Smooth muscle cell of the brain vasculature (primary cell): ENCODE measurements at places on chromosomes 5 and 9.

- no peak for DNase-seq
These were observed 7.3 kb downstream of the ATOX1 start for GRCh38 chr5:151751091-151751490.

- DNase-seq, result no peak
These were observed 4.9 kb upstream of the TBCA start for GRCh38 chr5:77781076-77781475.

DNA sequence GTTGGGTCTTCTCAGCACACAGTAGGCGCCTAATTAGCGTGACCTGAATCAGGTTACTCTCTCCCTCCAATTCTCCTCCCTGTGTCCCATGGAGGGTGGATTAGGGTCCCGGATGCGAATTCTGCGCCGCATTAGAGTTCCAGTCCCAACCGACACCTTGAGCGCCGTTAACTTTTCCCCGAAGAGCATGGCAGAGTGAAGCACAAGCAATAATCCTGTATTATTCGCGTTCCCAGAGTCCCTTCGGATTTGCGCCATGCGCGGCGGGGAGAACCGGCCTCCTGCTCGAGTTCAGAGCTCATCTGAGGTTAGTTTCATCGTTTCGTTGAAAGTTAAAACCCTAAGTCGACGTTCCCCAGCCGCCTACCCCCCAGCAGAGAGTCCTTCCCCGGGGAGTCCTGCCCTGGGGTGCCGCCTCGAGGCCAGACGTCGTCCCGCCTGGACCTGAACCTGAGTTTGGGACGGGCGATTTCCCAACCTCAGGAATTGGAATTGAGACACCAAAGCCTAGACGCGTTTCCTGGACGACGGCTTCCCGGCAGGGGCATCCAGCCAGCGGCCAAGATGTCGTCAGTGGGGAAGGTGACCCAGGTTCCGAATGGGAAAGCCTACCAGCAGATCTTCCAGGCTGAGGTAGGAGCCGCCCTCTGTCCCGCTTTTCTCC is at the start of gene CCDC180:
Gene CCDC180 (plus strand): TSS at position 160 of the 664 bp plus-strand sequence. CDS start 405 bp downstream, at position 565.
- no peak for DNase-seq

GRCh38 chr5:90949469-90950358 is 391.1 kb downstream of the ADGRV1 start:
- no peak for DNase-seq

- no peak for DNase-seq
These were observed 332.8 kb downstream of the MLLT3 start for GRCh38 chr9:20289423-20290010.

DNA sequence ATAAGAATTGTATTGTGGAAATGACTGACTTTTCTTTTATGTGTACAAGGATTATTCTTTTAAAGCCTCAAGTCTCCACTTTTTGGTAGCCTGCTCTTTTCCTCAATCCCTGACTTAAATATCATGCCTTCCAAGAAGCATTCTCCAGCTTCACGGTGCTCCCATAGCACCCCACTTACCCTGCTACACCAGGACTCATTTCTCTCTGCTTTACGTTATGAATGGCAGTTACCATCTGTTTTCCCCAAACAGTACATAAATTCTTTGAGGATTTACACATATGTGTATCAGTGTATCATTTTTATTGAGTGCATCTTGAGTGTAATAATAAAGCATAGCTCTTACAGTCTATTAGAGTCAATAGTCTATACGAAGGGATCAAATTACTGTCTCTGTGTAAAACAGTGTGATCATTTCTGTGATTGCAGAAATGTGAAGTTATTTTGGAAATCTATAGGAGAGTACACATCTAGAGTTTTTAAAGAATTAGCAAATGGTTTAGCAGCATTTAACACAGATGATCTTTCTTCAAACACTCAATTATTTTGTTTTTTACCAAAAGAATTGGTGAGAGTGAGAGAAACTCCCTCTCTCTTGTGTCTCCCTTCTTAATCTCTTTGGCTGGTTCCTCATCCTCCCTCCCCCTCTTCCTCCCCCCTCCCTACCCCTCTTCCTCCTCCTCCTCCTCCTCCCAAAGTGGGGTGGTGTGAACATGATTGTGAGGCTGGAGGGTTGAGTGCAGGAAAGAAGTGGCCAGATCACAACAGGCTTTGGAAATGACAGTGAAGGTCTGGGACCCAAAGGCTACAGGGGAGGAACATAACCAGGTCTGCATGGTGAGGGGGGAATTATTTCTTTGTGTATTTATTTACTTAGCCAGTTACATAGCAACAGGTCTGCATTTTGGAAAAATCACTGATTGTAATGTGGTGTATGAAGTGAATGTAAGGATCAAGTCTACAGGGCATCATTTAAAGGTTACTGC is 27.6 kb upstream of the ECM2 start:
- DNase-seq, result no peak

DNA sequence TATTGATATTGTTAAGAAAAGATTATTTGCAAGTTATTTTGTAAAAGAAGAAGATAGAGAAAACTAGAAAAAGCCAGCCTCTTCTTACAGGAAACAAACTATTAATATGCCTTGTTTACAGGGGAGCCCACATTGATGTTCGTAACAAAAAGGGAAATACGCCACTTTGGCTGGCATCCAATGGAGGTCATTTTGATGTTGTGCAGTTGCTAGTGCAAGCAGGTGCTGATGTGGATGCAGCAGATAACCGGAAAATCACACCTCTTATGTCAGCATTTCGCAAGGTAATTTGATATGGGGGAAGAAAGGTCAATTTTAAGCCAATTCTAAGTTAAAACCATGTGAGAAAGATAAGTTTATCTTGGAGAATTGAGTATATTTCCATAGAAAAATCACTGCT is 37.6 kb upstream of the EIF4EBP3 start:
- DNase-seq, result no peak

DNA sequence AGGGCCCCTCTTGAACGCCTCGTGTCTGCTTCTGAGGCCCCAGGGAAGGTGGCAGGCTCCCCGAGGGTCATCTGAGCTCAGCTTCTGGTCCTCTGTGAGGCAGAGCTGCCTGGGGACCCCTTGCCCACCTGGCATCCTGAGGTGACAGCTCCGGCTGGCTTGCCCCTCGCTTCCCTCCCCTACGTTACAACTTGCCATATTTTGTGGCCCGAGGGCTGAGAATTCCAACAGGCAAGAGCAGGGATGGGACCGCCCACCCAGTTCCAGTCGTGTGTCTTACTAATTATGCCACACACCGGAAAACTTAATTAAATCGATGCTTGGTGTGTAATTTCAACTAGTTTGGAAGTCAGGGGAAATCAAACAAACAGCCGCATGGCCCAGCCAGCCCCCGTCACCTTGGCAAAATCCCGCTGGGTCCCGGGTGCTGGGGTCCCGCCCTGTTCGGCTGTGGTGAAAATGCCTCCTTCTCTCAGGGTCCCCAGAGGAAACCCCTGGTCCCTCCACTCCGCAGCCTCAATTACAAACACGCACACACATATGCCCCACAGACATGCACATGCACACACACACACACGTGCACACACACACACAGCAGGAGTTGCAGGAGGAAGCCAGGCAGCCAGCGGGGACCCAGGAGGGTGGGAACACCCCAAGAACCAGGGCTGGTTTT is 221.0 kb upstream of the IER5L start:
- no peak for DNase-seq

GRCh38 chr5:42036379-42036778 is 111.3 kb downstream of the FBXO4 start:
- no peak for DNase-seq

GRCh38 chr9:92658611-92659010 is 11.3 kb downstream of the IPPK start:
- no peak for DNase-seq

GRCh38 chr5:173643964-173644363 is 27.5 kb upstream of the BOD1 start:
- no peak for DNase-seq

DNA sequence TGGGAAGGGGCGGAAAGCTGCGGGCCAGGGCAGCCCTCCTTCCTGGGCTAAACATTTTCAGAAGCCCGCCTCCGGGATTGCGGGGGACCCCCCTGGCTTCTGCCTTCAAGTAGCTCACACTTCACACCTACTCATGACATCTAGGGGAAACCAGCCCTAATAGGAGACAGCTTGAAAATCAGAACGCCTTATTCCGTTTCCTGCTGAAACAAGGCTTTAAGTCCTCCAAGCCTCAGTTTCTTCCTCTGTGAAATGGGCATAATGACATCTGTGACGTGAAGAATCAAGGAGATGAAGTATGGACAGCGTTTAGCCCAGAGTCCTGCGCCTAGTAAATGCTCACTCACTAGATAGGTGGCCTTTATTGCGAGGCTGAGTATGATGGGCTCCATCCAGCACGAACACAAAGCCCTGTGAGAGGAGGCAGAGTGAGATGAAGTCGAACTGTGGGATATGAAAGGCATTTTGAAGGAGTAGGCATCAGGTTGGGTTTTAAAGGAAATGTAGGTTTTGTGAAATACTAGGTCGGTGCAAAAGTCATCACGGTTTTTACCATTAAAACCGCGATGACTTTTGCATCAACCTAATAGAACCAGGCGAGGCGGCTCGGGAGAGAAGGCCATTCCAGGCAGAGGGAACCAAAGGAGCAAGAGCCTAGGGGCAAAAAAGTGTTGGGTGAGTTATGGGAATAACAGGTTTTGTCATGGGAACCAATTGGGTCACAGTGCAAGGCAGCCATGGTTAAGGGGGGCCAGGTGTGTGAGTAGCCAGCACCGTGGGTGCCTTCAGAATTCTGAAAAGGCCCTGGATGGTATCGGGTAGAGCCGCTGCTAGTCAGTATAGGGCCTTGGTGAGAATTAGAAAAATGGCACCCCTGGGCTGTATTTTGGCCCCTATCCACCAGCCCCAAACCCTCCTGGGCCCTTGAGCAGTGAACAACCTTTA is 1.0 kb upstream of the TSC1 start:
- DNase-seq, result no peak

DNA sequence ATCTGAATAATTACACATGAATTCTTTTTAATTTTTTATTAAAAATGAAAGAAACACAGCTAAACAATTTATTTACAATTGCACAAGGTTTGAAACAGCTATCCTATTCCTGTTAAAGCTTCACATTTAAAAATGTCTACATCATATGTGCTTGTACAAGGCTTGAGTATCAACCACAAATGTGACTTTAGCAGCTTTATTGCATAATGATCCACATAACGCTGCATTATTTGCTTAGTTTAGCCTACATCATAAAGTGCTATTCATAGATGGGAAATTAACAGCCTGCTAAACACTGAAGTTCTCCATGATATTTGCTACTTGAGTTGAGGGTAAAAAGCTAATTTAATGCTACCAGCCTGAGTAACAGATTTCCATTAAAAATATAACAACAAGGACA is 45.0 kb downstream of the TRIM36 start:
- DNase-seq, result no peak

DNA sequence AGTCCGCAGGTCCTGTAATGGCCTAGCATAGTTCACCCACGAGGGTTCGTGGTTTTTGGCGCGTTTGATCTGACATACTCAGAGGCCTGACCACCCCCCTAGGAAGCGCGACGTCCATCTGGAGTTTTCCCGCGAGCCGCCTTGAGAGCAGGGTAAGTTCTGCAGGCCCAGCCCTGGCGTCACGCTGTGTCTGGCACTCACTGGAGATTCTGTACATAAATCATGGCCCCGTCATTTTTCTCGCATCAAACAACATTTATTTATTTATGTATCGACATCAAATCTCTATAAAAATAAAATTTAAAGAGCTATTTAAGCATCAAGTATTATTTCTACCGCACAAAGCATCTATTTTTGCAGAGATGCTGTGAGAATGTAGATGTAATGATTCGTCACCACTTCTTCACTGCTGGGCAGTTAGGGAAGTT is 437 bp upstream of the TRIM41 start:
- no peak for DNase-seq

DNA sequence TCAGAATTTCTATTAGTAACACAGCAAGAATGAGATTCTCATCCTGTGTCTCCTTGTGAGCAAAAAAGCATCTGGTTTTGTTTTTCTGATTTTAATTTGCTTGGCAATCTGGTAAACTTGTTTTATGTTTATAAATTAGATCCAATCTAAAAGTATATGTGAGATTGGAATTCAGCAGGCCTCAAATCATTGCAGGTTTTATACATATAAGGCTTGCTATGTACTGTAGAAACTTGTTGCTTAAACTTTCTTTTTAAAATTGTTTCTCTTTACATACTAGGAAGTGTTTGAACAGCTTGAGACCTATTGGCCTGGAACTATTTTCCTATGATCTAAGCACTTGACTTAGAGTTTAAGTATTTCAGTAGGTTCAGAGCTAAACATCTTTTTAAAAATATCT is 1037.8 kb downstream of the NR2F1-AS1 start:
- no peak for DNase-seq

DNA sequence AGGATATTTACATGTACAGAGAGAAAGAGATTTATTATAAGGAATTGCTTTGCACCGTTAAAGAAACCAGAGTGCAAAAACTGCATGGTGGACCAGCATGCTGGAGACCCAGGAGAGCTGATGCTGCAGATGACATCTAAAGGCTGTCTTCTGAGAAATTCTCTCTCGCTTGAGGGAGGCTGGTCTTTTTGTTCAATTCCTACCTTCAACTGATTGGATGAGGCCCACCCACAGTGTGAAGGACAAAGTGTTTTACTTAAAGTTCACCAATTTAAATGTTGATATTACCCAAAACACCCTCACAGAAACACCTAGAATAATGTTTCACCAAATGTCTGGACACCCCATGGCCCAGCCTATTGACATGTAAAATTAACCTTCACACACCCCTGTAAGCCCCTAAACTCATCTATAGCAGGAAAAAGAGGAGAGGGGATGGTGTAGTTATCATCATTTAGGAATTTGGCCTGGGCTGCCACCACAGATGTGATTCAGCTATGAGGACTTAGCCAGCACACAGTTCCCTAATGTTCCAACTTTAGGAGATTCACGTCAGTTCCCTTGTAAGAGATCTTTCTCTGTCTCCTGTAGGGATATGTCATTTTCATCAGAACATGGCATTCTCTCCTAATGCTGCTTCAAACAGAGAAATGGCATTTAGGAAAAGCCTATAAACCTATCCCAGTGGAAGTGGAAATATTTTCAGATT is 358.2 kb upstream of the TLE4 start:
- DNase-seq, result no peak

- DNase-seq, result no peak
These were observed 216.2 kb upstream of the ACTBL2 start for GRCh38 chr5:57698802-57699201.

GRCh38 chr9:75615284-75615683 is 275.2 kb upstream of the PCSK5 start:
- no peak for DNase-seq

GRCh38 chr5:124524552-124525232 is 221.7 kb downstream of the ZNF608 start:
- DNase-seq, result no peak

DNA sequence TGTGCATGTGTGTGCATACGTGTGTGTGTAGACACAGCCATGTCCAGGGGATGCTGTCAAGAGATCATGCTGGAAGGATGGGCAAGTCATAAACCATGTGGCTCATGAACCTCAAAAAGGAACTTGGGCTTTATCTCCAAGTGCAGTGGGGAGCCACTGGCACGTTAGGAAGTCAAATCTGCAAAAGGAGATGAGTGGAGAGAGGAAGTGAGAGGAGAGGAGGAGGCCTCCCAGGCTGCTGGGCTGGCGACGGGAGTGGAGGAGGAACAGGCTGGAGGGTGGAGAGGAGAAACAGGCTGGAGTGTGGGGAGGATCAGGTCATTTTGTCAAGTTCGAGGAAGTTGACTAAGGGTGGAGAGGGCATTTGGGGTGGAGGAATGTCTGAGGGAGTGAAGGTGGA is 29.2 kb upstream of the TIFAB start:
- no peak for DNase-seq
